ENCODE measurements at places on chromosomes 16 and 17.

- DNase-seq, result no peak
Measured at GRCh38 chr16:56520251-56520577, 390 bp upstream of the BBS2 start.

GRCh38 chr16:2473446-2473926, 1.4 kb upstream of the TBC1D24 start:
- DNase-seq, result no peak

DNA sequence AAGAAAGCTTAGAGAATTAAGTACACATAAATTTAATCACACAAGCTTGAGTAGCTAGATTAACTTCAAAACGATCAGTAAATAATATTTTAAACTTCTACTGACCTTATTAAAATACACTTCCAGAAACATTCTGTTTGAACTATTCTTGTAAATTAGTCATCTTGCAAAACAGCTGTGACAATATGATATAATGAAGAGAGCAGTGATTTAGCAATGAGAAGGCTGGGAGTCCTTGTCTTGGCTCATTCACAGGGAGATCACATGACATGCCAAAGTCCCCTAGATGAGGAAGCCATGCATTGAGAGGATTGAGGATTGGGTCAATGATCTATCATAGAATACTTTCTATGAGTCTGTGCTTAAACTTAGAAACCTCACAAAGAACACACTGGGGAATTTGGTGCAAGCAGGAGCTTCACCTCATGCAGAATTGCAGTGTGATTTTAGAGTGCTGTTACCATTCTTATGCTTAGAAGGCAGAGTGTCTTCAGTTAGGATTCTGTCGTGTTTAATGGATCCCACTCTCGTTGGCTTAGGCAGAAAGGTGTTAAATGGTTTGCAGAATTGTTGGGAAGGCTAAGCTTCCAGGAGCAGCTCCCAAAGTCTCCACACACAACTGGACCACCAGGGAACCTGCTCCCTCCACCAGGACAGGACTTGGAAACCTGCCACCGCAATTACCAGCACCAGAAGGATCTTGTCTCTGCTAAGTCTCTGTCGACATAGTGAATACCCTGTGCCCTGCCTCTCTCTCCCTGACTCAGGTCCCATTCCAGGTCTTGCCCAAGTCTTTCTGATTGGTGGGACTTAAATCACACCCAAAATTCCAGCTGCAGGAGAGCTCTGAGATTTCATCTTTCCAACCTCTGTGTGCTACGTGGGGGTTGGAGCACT, 87.1 kb downstream of the USP22 start:
- DNase-seq, result no peak

DNA sequence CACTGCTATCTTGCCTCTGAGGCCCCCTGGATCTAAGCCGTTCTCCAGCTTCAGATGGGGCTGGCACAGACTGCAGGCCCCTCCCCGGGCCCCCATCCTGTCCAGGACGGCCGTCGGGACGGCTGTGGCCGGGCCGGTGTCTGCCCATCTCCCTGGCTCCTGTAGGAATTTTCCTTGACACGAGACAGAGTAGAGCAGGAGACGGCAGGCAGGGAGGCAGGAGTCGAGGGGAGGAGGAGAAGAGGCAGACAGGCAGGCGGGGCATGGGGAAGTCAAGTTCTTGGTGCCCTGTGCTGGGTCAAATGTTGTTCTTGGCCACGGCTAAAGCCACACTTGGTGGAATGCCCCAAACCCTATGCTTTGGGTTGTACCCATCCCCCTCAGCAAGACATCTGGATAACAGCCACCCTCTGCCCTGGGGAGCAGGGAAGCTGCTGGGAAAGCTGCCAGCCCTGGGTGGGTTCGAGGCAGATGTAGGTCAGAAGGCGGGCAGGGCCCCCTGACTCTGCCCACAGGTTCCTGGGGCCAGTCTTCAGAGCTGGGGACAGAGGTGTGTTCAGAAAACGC, 4.0 kb downstream of the C1QTNF1 start:
- no peak for DNase-seq

DNA sequence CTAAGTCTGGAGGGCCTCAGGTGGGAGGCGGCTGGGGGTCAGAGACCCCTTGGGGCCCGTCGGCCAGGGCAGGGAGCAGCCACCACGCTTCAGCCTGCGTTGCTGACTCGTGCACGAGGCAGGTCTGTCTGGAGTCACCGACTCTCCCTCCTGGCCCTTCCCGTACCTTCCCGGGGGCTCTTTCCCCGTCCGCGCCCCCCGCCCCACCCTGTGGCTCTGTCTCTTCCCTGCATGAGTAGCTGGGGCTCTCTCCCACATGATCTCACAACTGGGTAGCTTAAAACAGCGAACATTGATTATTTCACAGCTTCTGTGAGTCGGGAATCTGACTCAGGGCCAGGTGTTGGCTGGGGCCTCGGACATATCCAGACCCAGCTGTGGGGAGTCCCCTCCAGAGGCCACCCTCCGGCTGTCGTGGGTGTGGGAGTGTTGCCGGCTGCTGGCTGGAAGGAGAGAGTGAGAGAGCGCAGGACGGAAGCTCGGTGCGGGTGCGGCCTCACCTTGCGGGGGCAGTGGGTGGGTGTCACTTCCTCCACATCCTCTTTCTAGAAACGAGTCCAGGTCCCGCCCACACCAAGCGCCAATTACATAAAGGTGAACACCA, 17.3 kb downstream of the BAHCC1 start:
- no peak for DNase-seq

GRCh38 chr16:71792176-71792575, 16.5 kb downstream of the AP1G1 start:
- DNase-seq, result no peak

DNA sequence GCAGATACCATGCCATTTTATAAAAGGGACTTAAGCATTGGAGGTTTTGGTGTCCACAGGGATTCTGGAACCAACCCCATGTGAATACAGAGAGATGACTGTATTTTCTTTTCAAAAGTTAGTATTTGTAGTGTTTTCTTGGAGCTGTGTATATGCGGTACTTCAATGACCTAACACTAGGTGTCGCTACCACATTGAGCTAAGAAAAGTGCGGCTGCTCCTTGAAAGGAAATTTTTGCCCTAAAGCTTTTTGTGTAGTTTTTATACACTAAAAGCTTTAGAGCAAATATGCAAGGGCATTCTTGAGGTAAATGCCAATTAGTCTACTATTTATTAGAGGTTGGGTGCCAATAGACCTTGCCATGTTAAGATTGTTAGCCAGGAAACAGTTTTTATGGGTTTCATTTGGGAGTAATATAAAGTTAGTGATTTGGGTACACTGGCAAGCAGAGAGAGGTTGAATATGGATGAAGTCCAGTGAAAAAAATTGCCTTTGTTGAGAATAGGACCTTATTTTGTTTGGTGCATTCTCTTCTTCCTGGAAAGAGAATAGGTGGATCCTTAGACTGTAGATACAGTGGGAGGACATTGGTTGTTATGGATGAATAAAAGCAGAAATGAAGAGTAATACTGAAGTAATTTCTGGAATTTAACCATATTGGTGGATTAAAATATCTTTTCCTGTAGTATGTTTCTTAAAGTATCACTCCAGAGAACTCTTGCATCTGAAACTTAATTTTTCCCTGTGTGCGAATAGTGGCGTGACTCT, 43.3 kb downstream of the BCAS3 start:
- peak; percentile 80 for DNase-seq

DNA sequence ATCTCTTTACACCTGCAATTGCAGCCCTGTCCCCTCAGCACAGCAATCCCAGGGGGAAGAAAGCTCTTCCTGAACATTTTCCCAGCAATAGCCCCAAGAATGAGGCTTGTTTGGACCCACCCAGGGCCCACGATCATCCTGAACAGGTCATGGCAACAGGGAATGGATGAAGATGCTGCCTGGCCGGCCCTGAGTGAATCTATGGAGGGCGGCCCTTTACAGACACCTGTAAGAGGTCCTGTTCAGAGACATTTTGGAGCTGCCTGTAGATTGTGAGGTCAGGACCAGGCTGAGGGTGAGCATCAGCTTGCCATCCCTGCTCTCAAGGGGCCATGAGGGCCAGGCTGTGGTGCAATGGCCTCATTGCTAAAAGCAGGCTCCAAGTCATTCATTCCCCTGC, 69.1 kb downstream of the COG7 start:
- DNase-seq, result no peak

DNA sequence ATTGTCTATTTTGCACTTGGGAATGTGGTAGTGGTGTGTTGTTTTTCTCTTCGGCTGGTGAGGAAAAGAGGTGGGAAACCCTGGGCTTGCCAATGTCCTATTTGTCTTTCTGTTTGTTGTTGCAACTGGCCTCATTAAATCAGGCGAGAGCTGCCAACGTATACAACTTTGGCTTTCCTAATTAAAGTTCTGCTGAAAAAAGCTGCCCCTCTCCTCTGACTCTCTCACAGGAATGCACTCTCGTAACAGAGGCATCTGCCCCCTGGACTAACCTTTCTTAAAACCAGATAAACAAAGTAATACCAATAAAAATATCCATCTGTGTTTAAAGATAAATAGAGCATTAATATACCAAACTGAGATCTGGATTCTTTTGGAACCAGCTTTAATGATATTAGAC, 7.8 kb downstream of the CDRT15 start:
- no peak for DNase-seq

DNA sequence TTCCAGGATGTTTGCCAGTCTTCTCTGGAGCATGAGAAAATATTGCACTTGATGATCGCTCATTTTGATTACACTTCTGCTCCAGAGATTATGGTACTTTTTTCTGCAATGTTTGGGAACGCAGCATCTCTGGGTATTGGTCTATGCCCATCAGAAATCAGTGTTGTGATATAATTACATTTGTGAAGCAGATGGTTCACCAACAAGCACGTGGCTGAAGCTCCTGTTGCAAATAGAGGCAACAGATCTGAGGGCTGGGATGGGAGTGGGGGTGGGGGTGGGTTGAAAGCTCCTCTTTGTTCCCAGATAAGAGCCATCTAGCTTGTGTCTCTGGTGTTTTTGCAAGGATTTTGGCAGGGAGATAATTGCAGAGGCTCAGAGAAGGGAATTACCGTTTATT, 252.3 kb downstream of the SHISA9 start:
- DNase-seq, result no peak

- no peak for DNase-seq
Measured at GRCh38 chr17:17712268-17712924, 31.1 kb downstream of the RAI1 start.

GRCh38 chr17:76594690-76595089, 9.0 kb upstream of the ST6GALNAC2 start:
- no peak for DNase-seq

GRCh38 chr16:69444873-69445517, 20.6 kb downstream of the CYB5B start:
- peak; percentile 60 for DNase-seq

DNA sequence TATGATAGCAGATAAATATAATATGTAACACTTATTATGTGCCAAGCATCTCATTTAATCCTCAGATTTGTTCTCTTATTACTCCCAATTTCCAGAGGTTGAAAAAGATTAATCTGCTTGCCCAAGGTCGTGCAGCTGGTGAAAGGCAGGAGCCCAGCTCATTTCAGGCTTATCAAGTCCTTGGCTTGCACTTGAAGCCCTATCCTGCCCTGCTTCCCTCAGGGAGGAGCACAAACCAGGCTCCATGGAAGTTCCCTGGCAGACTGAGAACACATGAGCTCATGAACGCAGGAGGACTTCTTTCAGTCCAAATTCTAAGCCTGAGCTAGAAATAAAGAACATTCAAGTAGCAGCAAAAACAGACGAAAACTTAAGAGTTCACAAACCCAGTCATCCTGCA, 74.8 kb downstream of the USP31 start:
- no peak for DNase-seq

DNA sequence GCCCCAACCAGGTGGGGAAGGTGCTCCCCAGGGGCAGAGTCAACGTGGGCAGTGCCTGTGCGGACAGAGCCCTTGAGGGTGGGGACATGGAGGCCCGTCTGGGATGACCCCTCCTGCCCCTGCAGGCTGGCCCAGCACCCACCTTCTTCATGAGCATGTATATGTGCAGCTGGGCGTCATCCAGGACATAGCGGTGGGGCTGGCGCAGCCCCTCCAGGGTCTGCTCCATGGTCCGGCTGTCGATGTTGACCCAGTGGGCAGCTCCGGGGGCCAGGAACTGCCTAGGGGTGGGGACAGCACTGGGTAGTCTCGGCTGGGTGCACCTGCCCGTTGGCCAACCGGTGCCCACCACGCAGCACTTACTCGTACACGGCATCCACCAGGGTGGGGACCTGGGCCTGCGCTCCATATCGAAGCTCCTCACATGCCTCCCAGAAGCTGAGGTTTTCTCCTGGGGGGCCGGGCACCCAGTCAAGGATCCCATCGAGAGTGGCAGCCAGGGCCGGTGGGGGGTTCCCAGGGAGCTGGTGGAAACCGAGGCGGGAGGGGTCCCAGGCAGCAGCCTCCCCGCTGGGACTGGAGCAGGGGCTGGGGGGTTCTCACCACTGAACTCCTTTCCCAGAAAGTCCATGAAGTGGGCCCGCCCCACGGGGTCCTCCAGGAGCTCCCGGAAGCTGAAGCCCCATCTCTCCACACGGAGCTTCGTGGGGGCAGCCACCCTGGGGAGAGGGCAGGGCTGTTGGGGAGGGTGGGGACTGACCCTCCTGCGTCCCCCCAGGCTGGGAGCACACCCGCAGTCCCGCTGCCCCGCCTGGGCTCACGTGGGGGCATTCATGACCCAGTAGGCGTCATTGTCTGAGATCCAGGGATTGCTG, 5.1 kb downstream of the RGS11 start:
- DNase-seq, result no peak

- DNase-seq, result no peak
Measured at GRCh38 chr17:70060415-70060814, 14.6 kb upstream of the KCNJ16 start.

- no peak for DNase-seq
Measured at GRCh38 chr16:11276896-11277593, 765 bp upstream of the PRM2 start.

- DNase-seq, result no peak
Measured at GRCh38 chr16:85458968-85459367, 154.2 kb upstream of the GSE1 start.

- DNase-seq, result no peak
Measured at GRCh38 chr17:31295489-31295871, 1.6 kb downstream of the OMG start.

DNA sequence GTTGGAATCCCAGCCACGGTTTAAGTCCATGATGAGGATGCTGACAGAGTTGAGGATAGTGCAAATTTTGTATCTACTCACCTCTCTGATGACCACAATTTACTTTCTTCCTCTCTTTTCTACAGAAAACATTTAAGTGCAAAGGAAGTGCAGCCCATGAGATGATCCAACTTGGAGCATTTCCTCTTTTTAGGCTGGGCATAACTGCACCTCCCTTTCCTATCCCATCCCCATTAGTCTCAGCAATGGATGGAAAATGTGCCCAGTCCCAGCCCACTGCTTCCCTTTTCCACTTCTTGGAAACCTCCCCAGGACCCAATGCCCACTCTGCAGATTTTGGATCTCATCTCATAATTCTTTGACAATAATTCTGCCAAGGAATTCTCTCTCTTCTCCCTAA, 16.6 kb upstream of the CCL8 start:
- DNase-seq, result no peak

DNA sequence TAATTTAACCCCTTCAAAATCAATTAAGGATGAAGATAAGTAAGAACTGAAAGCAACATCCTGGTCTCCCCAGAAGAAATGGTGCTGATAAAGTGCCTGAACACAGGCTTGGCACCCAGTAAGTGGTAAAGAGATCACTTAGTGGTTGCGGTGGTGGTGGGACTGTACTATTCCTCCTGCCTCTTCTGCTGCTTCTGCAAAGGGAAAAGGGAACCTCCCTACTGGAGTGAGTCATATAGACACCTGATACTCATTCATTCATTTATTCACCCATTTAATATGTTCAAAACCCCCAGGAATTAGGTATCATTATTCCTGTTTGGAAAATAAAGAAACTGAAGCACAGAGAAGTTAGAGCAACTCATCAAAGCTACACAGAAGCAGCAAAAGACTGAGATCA, 60.6 kb downstream of the CDYL2 start:
- no peak for DNase-seq
